ENCODE measurements at places on chromosomes 5 and 9. TPM values are rescaled to one million over a fixed set of nuclear protein-coding genes. Genes with fewer than 3 reads are reported as not detected.
A peak's percentile ranks its signal among the peaks of the same experiment; 100 is the strongest.

DNA sequence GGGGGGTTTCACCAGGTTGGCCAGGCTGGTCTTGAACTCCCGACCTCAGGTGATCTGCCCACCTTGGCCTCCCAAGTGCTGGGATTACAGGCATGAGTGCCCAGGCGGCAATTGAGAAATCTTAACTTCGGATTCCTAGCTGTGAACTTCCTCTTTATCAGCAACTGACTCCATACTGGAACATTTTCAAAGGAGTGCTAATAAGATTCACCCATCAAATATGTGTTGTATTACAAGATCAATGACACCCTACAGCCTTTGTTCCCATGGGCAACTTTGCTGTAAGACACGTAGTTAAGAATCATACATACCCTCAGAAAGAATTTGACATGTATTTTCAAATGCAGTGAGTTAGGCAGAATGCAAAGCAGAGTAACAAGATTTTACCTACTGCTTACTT, 23.1 kb upstream of the ACOT12 start:
- H3K27ac ChIP-seq, result no peak overlapping the region
- no peak for DNase-seq
- H3K27me3 ChIP-seq, result no peaks in the 10 kb centered on the region
- H3K36me3 ChIP-seq, result no peaks in the 10 kb centered on the region
- no peak overlapping the region for H3K4me3 ChIP-seq

Gene GABRA6
- not detected for total RNA-seq

Gene PCDHB4
- total RNA-seq, result 7.2 TPM

Gene SPINK6
- not detected for total RNA-seq

GRCh38 chr5:35324201-35324600, 93.9 kb upstream of the PRLR start:
- no peaks in the 10 kb centered on the region for H3K4me1 ChIP-seq
- no peaks in the 10 kb centered on the region for H3K36me3 ChIP-seq
- H3K4me3 ChIP-seq, result no peak overlapping the region
- H3K27ac ChIP-seq, result no peak overlapping the region

- peak overlapping the region; percentile 53 for H3K27ac ChIP-seq
- no peaks in the 10 kb centered on the region for H3K36me3 ChIP-seq
- H3K4me1 ChIP-seq, result peaks cover 21% of the 10 kb centered on the region
- DNase-seq, result peak; percentile 52
- H3K4me3 ChIP-seq, result no peak overlapping the region
These were observed 142.7 kb upstream of the IER5L start for GRCh38 chr9:129320575-129321285.

- H3K27me3 ChIP-seq, result no peaks in the 10 kb centered on the region
- no peaks in the 10 kb centered on the region for H3K36me3 ChIP-seq
- DNase-seq, result no peak
- no peak overlapping the region for H3K4me3 ChIP-seq
These were observed 98.0 kb upstream of the ZNF608 start for GRCh38 chr5:124844371-124844920.

Gene IFNA21
- total RNA-seq, result not detected

- H3K27ac ChIP-seq, result no peak overlapping the region
- no peaks in the 10 kb centered on the region for H3K36me3 ChIP-seq
- no peak for DNase-seq
These were observed 26.2 kb upstream of the GLRX start for GRCh38 chr5:95848701-95849100.

DNA sequence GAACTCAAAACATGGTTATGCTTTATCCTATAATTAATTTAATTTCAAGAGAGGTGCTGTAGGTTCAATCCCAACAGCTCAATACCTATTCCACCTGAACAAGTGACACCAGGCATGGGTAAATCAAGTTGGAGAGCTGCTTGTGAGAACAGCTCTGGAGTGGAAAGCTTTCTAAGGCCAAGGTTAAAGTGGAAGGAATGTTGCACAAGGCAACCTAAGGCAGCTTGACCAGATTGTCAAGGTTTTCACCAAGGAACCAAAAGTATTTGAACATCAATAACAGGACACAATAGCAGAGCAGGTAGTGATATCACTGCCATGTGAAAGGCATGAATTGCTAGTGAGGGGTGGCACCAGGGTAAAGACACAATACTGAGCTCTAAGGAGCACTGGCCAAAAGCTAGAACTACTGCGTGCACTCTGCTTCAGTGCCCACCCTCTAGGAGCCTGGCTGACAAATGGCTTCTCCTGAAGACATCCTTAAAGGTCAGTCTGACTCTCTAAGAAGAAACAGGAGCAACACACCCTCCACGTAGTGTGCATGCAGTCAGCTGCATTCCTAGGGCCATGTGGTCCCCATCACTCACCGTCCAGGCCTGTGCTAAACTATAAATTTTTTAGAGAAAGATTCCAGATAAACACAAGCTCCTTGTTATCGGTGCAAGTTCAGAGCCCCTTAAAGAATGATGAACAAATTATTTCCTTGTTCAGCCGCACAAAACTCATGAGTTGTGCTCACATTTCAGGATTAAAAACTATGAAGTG, 677.7 kb upstream of the KLF4 start:
- H3K27ac ChIP-seq, result no peak overlapping the region
- no peaks in the 10 kb centered on the region for H3K36me3 ChIP-seq
- H3K27me3 ChIP-seq, result no peaks in the 10 kb centered on the region
- no peak for DNase-seq
- no peaks in the 10 kb centered on the region for H3K4me1 ChIP-seq

Gene SMIM15
- 20.6 TPM for total RNA-seq

GRCh38 chr5:110916381-110917049, 155.0 kb upstream of the TSLP start:
- DNase-seq, result no peak
- H3K27me3 ChIP-seq, result no peaks in the 10 kb centered on the region
- no peaks in the 10 kb centered on the region for H3K4me1 ChIP-seq
- no peak overlapping the region for H3K27ac ChIP-seq
- no peaks in the 10 kb centered on the region for H3K36me3 ChIP-seq
- H3K4me3 ChIP-seq, result no peak overlapping the region

Gene SPINK5
- 0.23 TPM for total RNA-seq

Gene GMCL2
- not detected for total RNA-seq

Gene KCTD16
- total RNA-seq, result 3.2 TPM

DNA sequence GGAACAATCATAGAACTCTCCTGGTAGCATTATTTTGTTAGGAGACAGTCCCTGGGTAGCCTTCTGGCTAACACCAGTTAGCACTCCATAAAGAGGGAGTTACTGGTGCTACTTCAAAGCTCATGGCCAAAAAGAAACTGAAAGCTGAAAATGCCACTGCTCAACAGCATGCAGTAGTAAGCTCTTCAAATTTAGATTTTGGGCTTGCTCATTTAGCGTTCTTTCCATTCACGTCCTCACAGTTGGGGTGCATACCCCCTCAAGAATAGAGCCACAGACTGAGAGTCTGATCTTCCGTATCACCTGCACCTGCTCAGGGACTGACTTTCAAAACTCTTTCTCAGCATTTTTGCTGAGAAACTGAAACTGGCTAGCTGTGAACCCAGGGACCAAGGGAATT, 24.7 kb downstream of the NTRK2 start:
- no peak for DNase-seq
- H3K4me1 ChIP-seq, result no peaks in the 10 kb centered on the region
- H3K36me3 ChIP-seq, result no peaks in the 10 kb centered on the region
- no peak overlapping the region for H3K27ac ChIP-seq
- H3K27me3 ChIP-seq, result no peaks in the 10 kb centered on the region
- H3K4me3 ChIP-seq, result no peak overlapping the region

DNA sequence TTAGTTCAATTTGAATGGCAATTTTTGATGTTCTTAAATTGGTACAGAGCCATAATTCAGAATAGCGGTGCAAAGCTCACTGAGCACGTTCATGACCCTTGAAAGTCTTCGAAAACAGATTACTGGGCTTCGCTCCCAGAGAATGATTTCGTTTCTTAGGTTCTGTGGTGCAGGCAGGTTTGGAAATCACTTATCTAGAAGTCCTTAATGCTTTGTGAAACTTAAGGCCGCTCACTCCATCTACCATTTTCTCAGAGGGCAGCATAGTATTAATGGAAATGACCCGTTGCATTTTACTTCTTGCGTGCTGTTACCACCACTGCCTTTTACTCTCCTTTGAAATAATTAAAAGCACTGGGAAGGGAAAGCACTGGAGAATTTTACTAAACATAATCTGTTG, 2.9 kb upstream of the MAT2B start:
- peaks cover 9% of the 10 kb centered on the region for H3K4me1 ChIP-seq
- H3K27me3 ChIP-seq, result no peaks in the 10 kb centered on the region
- H3K4me3 ChIP-seq, result no peak overlapping the region
- peak overlapping the region; percentile 98 for H3K27ac ChIP-seq
- DNase-seq, result no peak
- H3K36me3 ChIP-seq, result no peaks in the 10 kb centered on the region

DNA sequence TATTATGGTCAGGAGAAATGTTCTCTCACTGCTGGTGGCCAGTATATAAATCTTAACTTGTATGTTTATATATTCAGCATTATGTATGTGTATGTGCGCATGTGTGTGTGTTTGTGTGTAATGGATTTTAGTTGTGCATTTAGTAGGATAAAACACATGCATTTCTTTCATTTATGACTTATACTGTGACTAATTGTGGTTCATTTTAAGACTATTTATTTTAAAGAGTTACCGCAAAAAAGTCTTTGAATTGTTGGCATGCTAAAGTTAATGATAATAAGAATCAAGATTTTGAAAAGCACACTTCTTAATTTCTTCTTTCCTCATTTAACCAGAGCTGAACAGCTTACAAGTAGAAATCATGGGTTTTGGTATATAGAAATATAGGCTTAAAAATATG, 60.9 kb downstream of the RAI14 start:
- no peaks in the 10 kb centered on the region for H3K27me3 ChIP-seq
- no peak for DNase-seq
- H3K4me1 ChIP-seq, result no peaks in the 10 kb centered on the region
- H3K27ac ChIP-seq, result no peak overlapping the region
- no peaks in the 10 kb centered on the region for H3K36me3 ChIP-seq
- no peak overlapping the region for H3K4me3 ChIP-seq
